NAMALWA (cell line): ENCODE measurements at places on chromosomes 1 and 21.

DNA sequence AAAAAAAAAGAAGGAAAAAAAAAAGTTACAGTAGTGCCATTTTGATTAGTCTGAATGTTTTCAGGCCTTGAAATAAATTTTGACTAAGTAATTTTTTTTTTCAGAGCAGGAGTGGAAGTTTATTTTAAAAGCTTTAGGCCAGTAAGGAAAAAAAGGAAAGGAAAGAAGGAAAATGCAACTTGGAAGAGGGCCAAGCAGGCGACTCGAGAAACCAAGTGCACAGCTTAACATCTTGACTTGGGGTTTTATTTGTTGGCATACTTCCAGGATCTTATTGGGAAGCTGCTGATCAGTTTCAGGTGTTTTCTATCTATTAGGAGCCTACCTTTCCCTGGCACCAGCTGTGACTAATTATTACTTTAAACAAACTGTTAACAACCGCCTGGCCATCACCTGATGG lies 41.7 kb downstream of the ATF3 start:
- DNase-seq: no peak

DNA sequence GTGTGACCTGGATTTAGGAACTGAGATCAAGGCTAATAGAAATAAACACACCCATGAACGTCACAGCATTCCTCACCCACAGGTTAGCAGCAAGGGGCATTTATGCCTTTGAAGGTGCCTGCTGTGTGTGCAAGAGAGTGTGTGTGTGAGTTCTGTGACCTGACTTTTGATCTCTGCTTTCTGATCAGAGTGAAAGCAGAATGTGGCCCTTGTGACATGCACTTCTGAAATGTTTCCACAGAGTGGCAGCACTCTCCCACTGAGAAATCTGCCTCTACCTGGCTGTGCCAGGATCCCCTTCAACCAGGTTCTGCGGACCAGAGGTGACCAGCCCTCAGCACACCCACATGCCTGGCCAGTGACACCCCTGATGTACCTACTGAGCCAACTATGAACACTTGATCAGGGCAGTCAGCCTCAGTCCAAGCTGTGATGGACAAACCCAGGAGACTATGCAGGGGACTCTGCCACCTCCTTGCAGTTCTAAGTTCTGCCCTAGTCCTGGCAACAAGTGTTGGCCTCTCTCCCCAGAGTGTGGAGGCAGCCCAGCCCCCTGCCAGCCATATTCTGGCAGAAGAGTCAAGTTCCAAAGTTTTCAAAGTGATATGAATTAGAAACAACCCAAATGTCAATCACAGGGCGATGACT lies 41.0 kb downstream of the RXRG start:
- DNase-seq: peak; percentile 59

- DNase-seq: no peak
These were observed 75.1 kb upstream of the SIPA1L2 start for GRCh38 chr1:232704694-232705680.

GRCh38 chr1:18110598-18110939 lies 3.0 kb downstream of the IGSF21 start:
- DNase-seq: no peak

DNA sequence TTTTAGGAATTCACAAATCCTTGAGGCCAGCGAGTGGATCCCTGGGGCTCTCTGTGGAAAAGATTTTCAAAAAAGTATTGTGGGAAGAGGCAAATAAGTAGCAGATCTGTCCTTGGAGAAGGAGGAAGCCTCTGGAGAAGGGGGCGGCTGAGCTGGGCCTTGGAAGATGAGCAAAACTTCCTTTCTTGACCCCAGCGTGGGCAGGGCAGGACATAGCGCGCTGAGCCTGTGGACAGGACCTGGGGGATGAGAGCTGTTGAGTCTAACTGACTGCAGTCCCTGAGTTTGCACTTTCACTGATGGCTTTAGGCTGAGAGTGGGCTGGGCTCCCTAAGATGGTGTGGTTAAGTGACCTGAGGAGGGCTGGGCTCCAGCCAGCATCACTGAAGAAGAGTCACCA lies 170.2 kb upstream of the GALNT2 start:
- DNase-seq: no peak

DNA sequence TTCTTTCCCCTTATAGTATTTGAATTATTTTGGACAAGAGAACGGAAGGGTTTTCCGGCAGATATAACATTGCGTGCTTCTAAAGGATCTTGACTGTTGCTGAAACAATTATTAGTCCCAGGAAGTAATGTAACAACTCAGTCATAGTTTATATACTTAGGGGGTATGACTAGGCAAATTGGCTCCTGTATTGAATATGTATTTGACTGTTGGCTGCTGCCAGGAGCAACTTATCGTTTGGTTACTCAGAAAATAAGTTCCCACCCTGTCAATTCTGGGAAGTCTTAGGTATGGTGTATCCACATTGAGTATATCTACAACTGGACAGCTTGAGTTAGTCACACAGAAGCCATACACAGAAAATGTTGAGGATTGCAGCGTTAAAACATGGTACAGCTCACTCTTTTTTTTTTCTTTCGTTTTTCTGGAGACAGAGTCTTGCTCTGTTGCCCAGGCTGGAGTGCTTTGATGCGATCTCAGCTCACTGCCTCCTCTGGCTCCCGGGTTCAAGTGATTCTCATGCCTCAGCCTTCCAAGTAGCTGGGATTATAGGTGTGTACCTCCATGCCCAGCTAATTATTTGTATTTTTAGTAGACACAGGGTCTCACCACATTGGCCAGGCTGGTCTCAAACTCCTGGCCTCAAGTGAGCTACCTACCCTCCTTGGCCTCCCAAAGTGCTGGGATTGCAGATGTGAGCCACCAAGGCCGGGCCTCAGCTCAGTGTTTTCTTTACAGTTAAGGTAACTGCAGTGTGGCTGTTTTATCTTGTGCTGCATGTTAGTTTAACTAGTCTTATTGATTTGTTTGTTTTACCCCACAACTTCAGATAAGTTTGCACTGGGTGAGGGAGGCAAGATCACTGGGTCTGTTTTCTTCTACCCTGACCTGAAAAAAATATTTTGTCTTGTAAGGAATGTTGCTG lies 10.2 kb downstream of the SMAP2 start:
- DNase-seq: peak; percentile 38

- DNase-seq: no peak
These were observed 34.9 kb downstream of the IGSF21 start for GRCh38 chr1:18142471-18142870.
